Large intestine (tissue), 12 donors: ENCODE measurements at places on chromosomes 3 and 15. TPM values are rescaled to one million over a fixed set of nuclear protein-coding genes. Genes with fewer than 3 reads are reported as not detected.

DNA sequence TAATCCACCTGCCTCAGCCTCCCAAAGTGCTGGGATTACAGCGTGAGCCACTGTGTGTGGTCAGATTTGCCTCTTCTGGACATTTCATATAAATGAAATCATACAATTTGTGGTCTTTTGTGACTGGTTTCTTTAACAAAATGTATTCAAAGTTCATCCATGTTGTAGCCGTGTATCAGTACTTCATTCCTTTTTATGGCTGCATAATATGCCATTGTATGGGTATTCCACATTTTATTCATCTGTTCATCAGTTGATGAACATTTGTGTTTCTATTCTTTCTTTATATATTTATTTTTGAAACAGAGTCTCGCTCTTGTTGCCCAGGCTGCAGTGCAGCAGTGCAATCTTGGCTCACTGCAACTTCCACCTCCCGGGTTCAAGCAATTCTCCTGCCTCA lies 25.8 kb downstream of the WDR76 start:
- H3K27ac ChIP-seq, result no peak overlapping the region
- H3K4me1 ChIP-seq, result no peaks in the 10 kb centered on the region
- H3K27me3 ChIP-seq, result no peaks in the 10 kb centered on the region
- DNase-seq, result no peak
- no peak overlapping the region for H3K4me3 ChIP-seq

DNA sequence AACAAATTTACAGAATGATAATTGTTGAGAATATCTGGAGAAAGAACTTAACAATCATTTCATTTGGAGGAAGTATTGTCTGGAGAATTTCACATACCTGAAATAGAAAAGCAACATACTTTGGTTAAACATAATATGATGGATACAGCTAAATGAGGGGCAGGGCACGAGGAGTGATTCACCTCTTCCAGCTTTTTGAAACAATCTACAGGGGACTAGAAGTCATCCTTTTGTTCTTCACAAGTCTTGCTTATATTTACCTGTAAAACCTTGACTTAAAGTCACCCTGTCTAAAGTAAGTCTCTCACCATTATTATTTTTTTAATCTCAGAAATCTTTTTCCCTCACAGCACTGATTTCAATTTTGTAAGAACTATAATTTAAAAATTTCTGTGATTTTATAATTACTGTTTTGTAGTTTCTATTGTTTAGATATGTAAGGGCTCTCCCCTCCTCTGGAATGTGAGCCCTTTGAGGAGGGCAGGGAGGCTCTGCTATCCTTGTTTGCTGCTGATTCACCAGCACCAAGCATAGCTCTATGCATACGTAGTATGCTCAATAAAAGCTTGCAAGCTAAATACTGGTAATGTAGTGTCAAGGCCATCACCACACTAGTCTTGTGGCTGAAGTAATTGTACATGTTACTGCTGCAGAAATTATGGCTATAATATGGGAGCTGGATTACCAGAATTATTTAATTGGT lies 193.9 kb upstream of the THRB start:
- H3K4me3 ChIP-seq, result no peak overlapping the region
- H3K4me1 ChIP-seq, result no peaks in the 10 kb centered on the region
- no peak overlapping the region for H3K27ac ChIP-seq

DNA sequence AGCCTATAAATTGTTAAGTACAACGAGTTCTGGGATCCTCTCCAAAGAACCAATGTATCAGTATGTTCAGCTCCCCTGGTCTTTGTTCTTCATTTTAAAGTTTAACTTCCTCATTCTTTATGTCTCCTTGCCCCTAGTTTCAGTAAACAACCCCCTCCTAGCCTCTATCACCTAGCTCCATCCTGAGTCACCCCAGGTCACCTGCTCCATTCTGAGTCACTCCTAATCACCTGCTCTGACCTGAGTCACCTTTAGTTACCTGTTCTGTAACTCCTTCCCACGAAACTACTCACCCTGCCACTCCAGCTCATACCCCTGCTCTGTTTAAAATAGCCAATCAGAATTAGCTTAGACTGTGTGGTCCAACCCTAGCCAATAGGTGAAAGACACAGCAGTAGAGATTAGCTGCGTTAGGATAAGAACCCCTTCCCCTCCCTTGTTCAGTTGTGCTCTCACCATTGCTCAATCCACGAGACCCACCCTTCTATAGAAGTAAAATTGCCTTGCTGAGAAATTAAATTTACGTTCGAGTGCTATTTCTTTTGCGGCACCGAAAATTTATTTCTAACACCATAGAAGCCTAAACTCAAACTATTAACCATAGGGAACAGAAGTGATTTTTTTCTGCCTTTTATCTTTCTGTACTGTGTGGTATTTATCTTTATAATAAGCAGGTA lies 245.0 kb upstream of the ADAMTS9 start:
- no peak overlapping the region for H3K27ac ChIP-seq
- no peaks in the 10 kb centered on the region for H3K36me3 ChIP-seq
- H3K4me1 ChIP-seq, result no peaks in the 10 kb centered on the region
- no peak for DNase-seq
- H3K4me3 ChIP-seq, result no peak overlapping the region

DNA sequence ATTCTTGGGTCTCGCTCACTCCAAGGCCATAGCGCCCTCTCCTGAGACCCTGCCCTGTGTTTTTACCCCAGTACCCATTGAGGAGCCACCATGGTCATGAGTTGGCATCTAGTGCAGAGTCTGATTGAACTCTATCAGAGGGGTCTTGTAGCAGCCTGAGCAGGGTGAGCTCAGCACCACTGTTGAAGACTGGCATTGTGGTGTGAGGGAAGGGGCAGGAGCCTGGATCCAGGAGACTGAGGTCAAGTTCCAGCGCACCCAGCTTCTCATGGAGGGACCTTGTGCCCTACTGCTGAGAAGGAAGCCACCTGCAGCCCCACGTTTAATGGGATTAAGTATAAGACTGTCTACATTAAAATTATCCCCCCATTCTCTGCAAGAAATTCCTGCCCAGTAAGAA lies 65.8 kb upstream of the LARS2 start:
- H3K4me3 ChIP-seq, result no peak overlapping the region
- no peaks in the 10 kb centered on the region for H3K36me3 ChIP-seq
- DNase-seq, result no peak

GRCh38 chr15:57914350-57915055 lies 151.0 kb downstream of the ALDH1A2 start:
- no peaks in the 10 kb centered on the region for H3K4me1 ChIP-seq
- DNase-seq, result no peak
- H3K27ac ChIP-seq, result no peak overlapping the region
- no peaks in the 10 kb centered on the region for H3K36me3 ChIP-seq
- no peak overlapping the region for H3K4me3 ChIP-seq

DNA sequence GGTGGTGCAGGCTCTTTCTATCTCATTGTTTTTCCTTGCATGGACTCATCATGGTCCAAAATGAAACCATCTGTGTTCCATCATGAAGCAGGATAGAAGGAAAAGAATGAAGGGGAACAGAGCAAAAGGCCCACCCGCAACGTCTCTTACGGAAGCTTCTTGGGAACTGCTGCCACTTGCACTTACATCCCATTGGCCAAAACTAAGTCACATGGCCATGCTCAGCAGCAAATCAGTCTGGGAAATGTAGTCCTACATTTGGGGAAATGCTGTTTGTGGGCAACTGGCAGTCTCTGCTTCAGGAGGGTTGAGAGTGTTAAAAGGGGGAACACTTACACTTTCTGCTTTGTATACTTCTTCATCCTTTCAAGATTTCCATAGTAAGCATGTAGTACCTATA lies 191.6 kb downstream of the SV2B start:
- DNase-seq, result no peak
- H3K36me3 ChIP-seq, result no peaks in the 10 kb centered on the region
- no peaks in the 10 kb centered on the region for H3K4me1 ChIP-seq
- H3K4me3 ChIP-seq, result no peak overlapping the region
- peaks cover 22% of the 10 kb centered on the region for H3K27me3 ChIP-seq
- H3K27ac ChIP-seq, result no peak overlapping the region

DNA sequence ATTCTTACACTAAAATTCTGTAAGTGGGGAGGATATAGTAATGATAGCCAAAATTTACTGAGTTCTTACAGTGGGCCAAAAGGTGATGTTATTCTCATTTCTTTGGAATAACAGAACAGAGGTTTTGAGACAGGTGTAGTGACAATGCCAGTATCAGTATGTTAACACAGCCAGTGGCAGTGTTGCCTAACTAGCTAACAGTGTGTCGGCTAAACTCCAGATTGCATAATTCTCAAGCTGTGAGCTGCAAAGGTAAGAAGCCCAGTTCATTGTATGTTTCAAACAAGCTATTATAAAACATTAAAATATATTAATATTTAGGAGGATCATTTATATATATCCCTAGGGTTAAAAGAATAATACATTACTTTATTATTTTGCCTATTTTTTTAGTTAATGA lies 920 bp downstream of the SLC15A2 start:
- no peaks in the 10 kb centered on the region for H3K27me3 ChIP-seq
- H3K4me1 ChIP-seq, result peaks cover 2% of the 10 kb centered on the region
- DNase-seq, result peak; percentile 26
- H3K27ac ChIP-seq, result no peak overlapping the region

- no peaks in the 10 kb centered on the region for H3K27me3 ChIP-seq
- no peaks in the 10 kb centered on the region for H3K4me1 ChIP-seq
- no peaks in the 10 kb centered on the region for H3K36me3 ChIP-seq
- H3K27ac ChIP-seq, result no peak overlapping the region
Measured at GRCh38 chr15:36638671-36639070, 59.2 kb downstream of the CDIN1 start.

DNA sequence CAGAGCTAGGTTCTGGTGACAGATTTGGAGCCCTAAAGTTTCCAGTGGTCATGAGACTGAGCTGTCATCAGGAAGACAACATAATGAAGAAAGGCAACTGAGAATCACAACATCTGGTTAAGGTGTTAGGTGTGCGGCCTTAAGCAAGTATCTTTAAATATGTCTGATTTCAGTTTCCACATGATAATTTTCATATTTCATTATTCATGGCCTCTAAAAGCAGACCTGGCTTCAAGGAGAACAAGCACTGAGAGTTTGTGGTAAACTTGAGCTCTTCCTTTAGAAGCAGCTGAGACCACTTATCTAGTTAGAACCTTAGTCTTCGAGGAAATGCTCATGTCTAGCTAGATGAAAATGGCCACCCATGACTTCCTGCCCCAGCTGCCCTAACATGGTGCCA lies 25.7 kb upstream of the MYLK start:
- H3K27ac ChIP-seq, result no peak overlapping the region
- no peaks in the 10 kb centered on the region for H3K4me1 ChIP-seq
- no peak for DNase-seq
- no peaks in the 10 kb centered on the region for H3K27me3 ChIP-seq
- no peak overlapping the region for H3K4me3 ChIP-seq
- peaks cover 2% of the 10 kb centered on the region for H3K36me3 ChIP-seq

DNA sequence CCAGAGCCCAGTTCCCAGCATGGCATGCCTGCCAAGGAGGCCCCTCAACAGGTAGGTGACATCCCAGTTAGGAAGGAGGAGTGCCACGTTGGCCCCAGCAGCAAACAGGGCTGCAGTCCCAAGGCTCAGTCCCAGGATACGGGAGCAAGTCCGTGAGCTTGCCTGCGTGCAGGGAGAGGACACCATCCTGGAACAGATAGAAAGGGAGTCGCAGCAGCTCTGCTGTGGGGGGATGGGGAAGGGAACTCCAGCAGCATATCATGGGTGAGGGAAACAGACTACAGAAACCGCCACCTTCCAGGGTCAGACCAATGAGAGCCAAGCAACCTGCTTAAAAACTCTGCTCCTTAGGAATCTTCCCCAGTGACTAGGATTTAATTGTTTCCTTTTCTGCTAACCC lies 9.4 kb upstream of the DYNLT2B start:
- no peaks in the 10 kb centered on the region for H3K27me3 ChIP-seq
- no peak for DNase-seq
- H3K4me1 ChIP-seq, result no peaks in the 10 kb centered on the region
- no peak overlapping the region for H3K4me3 ChIP-seq
- no peaks in the 10 kb centered on the region for H3K36me3 ChIP-seq
- H3K27ac ChIP-seq, result no peak overlapping the region

DNA sequence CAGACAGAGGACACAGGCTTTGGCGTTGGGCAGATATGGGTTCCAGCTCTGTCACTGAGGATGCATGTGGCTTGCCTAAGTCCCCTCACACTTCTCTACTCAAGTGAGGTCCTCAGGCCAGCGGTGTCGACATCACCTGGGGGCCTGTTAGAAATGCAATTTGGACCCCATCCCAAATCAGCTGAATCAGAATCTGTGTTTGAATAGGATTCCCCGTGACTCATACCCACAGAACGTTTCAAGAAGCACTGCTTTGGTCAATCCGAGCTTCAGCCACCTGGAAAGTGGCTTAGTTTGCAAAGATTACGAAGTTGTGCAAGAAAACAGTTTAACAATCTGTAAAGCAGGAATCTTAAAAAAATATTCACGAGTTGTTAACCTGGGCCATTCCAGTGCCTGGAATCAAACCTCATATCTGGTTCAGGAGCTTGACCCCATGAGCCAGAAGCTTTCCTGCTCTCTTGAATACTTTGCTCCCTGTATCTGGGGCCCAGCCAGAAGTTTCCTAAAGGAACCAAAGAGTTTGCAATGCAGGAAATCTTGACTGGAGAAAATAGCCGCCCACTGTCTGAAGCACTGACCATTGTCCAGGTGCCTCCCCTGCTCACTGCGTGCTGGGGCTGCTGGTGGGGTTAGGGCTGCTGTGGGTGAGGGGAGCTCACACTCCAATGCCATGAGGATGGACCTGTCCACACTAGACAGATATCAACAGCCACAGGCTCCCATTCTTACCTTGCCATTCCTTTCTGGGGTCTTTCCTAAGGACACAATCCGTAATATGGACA lies 208.5 kb upstream of the LINGO1 start:
- peak overlapping the region; percentile 87 for H3K27ac ChIP-seq
- no peak overlapping the region for H3K4me3 ChIP-seq
- H3K36me3 ChIP-seq, result no peaks in the 10 kb centered on the region
- peaks cover 9% of the 10 kb centered on the region for H3K4me1 ChIP-seq
- H3K27me3 ChIP-seq, result no peaks in the 10 kb centered on the region
- peak; percentile 87 for DNase-seq

The CLRN1 gene
- 8.7 TPM for polyA plus RNA-seq

The SLCO2A1 gene
- 8.2 TPM for polyA plus RNA-seq

The DUOXA2 gene
- polyA plus RNA-seq, result not detected

The SLC49A4 gene
- 14.3 TPM for polyA plus RNA-seq

The TPRA1 gene
- polyA plus RNA-seq, result 23.8 TPM

The KCNH8 gene
- 2.2 TPM for polyA plus RNA-seq

The LRTM1 gene
- polyA plus RNA-seq, result 0.25 TPM

The ARID3B gene
- 13.1 TPM for polyA plus RNA-seq

The GOLGA8J gene
- polyA plus RNA-seq, result 0.19 TPM

The ZNF385D gene
- polyA plus RNA-seq, result 2.2 TPM

The MYL3 gene
- 6.7 TPM for polyA plus RNA-seq

The SLC12A1 gene
- 0.10 TPM for polyA plus RNA-seq

The CISH gene
- 47.8 TPM for polyA plus RNA-seq

The PPP1R14D gene
- polyA plus RNA-seq, result 14.0 TPM

The WDR5B gene
- 7.6 TPM for polyA plus RNA-seq

The MBNL1 gene
- polyA plus RNA-seq, result 53.6 TPM

The EPB42 gene
- polyA plus RNA-seq, result 2.8 TPM

The FRMD5 gene
- 1.7 TPM for polyA plus RNA-seq
